ENCODE measurements at places on chromosomes 2 and 18.

DNA sequence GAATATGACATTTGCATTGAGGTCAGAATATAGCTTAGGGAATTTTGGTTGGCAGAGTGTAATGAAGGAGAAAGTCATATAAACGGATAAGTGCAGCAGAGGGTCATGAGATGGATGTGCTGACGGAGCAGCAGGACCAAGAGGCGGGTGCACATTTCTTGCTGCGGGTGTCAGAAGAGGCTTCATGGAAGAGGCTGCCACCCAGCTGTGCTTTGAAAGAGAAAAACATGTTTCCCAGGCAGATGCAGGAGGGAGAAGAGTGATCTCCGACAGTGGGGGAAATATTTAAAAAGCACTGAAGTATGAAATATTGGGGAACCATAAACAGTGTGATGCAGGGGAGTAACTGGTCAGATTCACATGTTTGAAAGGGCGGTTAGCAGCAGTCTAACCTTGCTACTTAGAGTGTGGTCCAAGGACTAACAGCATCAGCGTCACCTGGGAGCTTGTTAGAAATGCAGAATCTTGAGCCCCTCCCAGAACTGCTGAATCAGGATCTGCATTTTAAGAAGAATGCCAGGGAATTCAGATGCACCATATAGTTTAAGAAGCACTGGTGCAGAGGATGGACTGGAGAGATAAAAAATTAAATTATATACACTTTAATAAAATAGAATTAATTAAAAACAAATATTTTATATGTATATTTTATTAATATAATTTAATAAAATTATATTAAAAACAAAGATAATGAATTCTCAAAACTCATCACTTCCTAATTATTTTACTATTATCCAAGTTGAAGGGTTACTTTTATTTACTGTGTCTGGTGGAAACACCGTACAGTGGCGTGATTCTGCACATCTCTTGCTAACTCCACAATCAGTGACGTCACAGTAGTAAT, 36.1 kb upstream of the SCYGR1 start:
- no peak for DNase-seq

GRCh38 chr2:212271583-212271982, 267.0 kb downstream of the ERBB4 start:
- no peak for DNase-seq

- DNase-seq: no peak
Measured at GRCh38 chr2:224941960-224942359, 100.3 kb downstream of the DOCK10 start.

DNA sequence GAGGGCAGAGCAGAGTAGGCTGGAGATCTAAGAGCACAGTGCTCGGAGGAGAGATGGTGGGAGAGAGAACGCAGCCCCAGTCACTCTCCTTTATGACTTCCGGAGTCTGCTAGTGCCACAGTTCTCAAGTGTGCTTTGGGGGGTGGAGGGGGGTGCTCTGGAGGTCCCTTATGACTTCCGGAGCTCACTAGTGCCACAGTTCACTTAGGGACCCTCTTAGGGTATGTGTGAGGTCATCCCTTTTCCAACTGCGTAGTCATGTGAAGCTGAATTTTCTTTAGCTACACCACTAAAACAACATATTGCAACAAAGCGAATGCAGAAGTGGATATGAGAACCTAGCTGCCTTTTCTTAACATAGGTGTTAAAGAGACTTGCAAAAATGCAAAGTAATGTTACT, 153.7 kb upstream of the KCTD1 start:
- no peak for DNase-seq

DNA sequence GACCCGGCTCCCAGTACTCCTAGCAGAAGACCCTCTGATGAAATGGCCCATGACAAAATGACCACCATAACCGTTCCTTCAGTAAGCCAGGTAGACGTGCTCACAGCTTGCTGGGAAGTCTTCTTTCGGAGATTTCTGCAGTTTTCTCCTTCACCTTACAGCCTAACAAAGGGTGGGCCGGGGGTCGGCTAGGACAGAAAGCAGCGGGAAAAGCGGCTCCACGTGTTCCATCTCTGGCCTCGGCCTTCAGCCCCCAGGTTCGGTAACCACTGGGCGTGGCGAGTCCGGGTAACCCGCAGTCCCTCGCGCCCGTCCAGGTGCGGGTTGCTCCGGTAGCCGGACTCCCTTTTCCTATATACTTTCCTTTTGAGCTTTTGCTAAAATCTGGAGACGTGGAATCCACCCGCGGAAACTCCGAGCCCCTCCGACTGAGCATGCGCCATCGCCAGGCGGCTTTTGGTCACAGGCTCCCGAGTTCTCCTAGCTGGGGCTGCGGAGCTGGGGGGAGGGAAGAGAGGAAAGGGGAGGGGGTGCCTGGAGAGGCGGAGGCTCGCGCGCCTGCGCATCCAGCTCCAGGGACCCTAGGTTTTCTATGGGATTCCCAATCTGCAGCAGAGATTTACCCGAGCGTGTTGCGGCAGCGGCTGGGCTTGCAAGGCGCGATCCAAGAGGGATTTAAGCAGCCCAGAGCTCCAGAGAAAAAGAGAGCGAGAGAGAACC, at the start of gene VSNL1:
TSS of gene VSNL1 (plus strand) at position 604 of the 720 bp plus-strand sequence. CDS start 51,379 bp downstream, outside the sequence.
- no peak for DNase-seq

- DNase-seq: no peak
Measured at GRCh38 chr2:113181258-113182051, 7.7 kb downstream of the PSD4 start.

DNA sequence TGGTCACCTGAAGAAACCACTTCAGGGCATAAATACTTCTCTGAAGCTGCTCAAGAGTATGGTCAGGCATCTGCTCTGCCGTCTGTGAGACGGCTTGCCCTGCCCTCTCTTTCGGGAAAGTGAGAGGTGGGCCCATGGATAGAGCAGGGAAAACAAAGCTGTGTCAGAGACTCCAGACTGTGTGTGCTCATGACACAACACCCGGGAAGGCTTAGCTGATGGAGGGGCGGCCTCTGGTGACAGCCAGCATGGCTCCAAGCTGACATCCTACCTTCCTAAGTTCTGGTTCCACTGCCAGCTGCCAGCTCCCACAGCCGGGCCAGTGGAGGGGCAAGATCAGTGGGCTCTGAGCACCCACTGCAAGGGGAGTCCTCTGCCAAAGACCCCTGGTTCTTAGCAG, 215.3 kb downstream of the ANKRD30B start:
- DNase-seq: no peak

DNA sequence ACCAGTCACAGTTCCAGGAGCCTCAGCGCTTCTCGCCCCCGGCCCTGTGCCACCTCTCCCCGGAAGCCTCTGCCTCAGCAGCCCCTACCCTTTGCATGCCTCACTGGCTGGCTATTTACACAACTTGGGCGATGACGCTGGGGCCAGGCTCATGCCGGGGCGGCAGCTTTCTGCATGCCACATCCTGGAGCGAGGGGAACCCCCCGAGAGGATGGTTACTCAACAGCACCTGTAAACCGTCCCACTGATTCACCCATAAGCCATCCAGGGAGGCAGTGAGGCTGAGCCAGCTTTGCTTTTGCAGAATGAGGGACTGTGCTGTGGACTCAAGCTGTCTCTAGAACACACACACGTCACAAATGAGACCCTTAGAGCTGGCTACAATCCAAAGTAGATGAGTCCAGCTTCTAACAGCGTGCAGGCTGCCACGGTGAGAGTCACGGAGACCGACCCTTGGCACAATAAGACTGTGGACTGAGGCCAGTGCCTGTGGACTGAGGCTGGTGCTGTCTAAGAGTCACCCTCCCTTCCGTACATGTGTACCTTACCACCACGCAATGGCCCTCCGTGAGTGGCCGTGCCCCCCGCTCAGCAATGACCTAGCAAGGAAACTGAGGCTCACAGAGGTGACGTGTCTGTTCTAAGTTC, 45.6 kb upstream of the ODC1 start:
- DNase-seq: no peak

GRCh38 chr2:217468042-217468830, 534.6 kb downstream of the TNS1 start:
- DNase-seq: no peak

- no peak for DNase-seq
Measured at GRCh38 chr2:7239078-7239477, 321.9 kb downstream of the RNF144A start.

DNA sequence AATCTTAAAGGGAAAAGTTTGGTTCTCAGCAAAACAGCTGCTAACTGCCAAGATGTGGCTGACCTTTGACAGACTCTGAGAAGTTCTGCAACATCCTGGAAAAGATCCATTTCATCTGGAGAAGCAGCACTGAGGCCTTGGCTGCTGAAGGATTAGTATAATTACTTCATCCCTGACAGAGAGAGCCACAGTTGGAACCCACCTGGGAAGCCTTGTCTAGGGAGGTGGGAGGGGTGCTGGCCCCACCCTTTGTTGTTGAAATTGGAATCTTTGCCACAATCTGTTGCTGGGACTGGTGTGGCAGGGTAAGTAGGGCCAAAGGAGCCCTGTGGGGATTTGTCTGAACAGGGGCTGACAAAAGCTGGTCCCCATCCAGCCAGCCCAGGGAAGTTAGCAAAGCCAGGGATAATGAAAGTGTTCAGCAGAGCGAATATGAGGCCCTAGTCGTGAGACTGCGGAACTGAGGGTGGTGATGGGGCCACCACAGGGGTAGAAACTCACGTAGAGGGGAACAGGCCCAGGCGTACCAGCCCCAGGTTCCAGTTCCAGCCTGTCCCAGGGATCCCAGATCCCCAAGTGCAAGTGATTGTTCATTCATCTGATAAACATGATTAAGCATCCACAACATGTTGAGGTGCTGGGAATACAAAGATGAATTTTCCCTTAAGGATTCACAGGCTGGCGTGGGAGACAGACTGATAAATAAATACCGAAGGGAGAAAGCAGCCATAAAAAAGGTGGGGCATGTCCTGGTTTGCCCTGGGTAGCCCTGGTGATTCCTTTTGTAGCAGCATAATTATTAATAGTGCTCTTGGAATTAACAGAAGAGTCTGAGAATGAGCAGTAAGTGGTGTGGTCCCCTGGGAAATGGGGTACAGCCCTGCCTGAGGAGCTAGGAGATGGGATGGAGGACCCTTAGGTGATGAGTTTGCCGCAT, 60.0 kb downstream of the MYO1B start:
- DNase-seq: no peak

- DNase-seq: no peak
Measured at GRCh38 chr2:127614731-127615130, 31.2 kb upstream of the GPR17 start.

DNA sequence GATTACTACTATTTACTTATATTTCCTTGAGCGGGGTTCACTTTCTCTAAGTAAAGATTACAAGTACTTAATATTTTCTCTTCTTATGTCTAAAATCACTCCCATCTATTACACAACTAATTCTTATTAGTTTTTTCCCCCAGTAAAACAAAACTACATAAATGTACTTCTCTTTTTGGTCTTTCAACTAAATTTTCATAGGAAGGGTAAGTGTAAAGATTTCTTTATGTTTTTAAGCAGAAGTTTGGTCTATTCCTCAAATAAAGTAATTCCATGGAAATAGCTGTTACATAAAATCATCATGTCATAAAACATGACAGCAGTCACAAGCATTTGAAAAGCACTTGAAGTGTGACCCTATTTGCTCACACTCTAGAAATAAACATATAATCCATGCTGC, 249.0 kb downstream of the ZEB2 start:
- DNase-seq: no peak

GRCh38 chr2:216535454-216535995, 36.9 kb downstream of the RPL37A start:
- DNase-seq: no peak

DNA sequence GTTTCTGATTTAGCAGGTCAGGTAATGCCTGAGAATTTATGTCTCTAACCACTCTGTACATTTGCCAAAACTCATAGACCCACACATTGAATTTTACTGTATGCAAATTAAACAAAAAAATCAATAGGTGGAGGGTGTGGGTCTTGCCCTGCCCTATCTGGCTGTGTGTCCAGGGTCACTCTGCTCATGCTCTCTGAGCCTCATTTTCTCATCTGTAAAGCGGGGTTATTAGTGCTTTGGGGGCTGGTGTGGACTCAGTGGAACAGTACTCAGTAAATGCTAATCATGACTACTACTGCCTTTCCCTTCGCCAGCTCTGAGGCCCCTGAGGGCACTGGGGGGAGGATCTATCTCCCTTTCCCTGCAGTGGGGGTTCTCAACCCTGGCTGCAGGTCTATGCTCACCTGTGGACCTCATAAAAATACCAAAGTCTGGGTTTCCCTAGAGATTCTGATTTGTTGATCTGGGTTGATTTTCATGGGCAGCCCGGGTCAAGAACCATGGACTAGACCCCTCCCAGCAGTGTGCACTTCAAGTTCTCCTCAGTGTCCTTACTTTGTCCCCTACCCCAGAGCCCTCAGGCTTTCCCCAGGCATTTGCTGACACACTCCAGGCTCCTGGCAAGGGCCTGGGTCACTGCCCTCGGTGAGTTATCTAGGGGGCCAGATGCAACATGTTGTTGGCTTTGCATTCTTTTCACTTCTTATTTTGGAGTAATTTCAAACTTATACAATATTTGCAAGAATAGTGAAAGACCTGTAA, 27.5 kb downstream of the MTHFD2 start:
- DNase-seq: no peak

DNA sequence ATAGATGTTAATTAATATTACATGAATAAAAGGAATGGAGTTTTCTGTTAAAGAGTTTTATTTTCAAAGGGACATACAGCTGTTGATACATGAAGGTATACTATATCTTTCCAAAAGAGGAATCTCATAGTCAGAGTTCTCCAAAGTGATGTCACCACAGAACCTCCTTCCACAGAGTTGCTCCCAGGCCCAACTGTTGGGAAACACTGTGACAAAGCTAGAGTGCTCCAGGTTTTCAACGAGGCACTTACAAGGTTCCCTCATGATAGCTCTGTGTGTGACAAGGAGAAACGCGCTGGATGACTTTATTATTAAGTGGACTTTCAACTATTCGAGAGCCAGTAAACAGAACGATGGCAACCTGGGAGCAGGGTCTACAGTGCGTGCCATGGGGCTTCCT, 33.5 kb downstream of the PTPN18 start:
- DNase-seq: no peak

- DNase-seq: no peak
Measured at GRCh38 chr18:25962176-25962575, 128.2 kb downstream of the SS18 start.

DNA sequence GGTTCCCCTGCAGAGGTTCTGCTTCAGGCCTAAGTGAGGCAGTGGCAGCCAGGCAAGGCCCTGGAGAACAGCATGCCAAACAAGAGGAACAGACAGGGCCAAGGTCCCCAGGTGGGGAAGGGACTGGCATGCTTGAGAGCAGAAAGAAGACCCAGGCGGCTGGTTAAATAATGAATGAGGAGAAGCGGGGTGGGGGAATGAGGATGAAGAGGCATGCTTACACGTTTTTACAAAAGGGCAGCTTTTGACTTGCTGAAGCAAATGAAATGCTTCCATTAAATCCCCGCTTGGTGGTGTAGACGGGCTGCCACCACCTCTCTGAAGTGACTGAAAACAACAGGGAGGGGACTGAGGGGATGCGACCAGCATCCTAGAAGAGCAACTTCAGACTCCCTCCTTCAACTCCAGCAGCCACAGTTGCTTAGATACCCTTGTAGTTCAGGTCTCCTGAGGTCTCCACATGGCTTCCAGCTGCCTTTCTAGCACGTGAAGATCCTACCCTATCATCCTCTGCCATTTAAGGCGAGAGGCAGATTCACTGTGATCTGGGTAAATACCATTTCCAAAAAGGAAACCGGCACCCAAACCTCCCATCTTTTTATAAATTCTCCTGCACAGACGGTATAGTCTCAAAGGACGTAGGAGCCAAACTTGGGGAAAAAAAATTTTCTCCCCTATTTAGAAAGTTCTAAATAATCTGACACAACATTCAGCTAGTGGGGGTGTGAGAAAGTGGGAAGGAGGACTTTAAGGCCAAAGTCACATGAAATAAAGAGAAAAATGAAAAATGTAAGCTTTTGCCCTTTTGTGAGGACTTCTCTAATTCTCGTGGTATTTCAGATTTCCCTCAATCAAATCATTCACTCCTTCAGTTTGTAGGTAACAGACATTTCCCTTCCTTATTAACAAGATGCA, 65.6 kb downstream of the CACNB4 start:
- no peak for DNase-seq

GRCh38 chr18:3074087-3074486, 61.1 kb upstream of the LPIN2 start:
- no peak for DNase-seq
